Heart right ventricle (tissue), 16 donors: ENCODE measurements at places on chromosomes 13 and 19. TPM values are rescaled to one million over a fixed set of nuclear protein-coding genes. Genes with fewer than 3 reads are reported as not detected.
A peak's percentile ranks its signal among the peaks of the same experiment; 100 is the strongest.

GRCh38 chr19:40053491-40053890 lies 2.5 kb downstream of the ZNF780B start:
- no peak for DNase-seq

- no peak for DNase-seq
Measured at GRCh38 chr13:28485551-28485950, 9.4 kb downstream of the FLT1 start.

DNA sequence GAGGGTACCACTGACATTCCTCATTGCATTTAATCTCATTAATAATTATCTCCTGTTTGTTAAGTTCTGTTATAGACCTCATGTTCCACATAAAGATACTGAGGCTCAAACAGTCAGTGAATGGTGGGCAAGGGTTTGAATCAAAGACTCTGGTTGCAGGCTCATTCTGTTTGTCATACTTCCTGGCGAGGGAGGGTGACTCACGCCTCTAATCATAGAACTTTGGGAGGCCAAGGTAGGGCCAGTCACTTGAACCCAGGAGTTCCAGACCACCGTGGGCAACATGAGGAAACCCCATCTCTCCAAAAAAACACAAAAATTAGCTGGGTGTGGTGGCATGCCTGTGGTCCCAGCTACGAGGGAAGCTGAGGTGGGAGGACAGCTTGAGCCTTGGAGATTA lies 220.7 kb upstream of the MIR17HG start:
- no peak for DNase-seq

- no peak for DNase-seq
Measured at GRCh38 chr19:4053423-4054324, 13.0 kb downstream of the ZBTB7A start.

- peak; percentile 21 for DNase-seq
Measured at GRCh38 chr13:49517461-49517860, 21.7 kb downstream of the PHF11 start.

GRCh38 chr19:39136225-39136940 lies 10.8 kb downstream of the PAK4 start:
- no peak for DNase-seq

GRCh38 chr13:24152292-24153214 lies 8.0 kb upstream of the SPATA13 start:
- DNase-seq = no peak

DNA sequence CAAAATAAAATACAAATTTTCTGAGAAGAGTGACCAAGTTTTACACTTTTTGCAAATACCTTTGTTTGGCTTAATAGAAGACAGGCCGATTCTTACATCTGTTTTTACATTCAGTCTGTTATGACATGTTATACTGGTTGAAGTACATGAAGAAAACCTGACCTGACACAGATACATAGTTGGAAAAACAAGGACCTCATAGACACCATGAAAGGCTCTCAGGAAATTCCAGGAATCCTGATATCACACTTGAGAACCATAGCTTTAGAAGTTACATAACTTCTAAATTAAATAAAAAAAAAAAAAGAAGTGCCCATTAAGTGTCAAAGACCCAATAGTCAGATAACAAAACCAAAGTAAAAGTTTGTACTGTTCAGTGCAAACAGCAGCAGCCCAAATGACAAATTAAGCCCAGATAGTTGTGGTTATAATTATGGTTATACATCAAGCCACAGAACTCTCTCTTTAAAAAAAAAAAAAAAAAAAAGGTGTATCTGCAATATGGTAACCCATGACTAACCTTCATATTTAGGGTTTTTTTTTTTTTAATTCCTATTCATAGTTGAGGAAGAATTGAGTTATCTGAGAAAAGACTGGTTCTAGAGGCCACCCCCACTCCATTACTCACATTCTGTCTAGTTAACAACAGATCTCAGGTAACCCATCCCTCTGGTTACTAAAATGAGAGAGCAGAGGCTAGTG lies 19.8 kb downstream of the RBM26 start:
- no peak for DNase-seq

DNA sequence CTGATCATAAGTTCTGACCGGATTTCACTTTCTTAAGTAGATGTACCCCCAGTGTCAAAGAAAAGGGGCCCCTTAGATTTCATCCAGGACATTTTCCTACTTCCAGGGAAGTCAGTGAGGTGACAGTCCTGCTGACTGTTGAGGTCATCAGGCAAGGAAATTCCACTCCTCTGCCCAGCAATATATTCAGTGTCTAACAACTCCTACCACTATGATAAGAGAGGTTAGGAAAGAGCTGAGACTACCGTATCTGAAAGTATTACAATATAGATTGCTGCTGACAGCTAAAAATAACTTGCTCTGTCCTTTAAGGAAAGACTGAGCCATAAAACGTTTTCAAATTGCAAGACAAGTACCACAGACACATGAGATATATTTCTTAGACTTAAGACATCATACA lies 325.1 kb downstream of the EFNB2 start:
- no peak for DNase-seq

The PPM1N gene
- polyA plus RNA-seq = 0.68 TPM

The DOCK9 gene
- 45.3 TPM for polyA plus RNA-seq

The ZNF506 gene
- 8.6 TPM for polyA plus RNA-seq

The NR2F6 gene
- polyA plus RNA-seq = 32.0 TPM

The DACH1 gene
- polyA plus RNA-seq = 1.9 TPM

The TMEM161A gene
- polyA plus RNA-seq = 24.2 TPM
